T47D (cell line): ENCODE measurements at places on chromosomes 2 and 18.
A peak's percentile ranks its signal among the peaks of the same experiment; 100 is the strongest.

- no peak for DNase-seq
Observed at GRCh38 chr2:18610651-18611050, 21.3 kb upstream of the NT5C1B start.

DNA sequence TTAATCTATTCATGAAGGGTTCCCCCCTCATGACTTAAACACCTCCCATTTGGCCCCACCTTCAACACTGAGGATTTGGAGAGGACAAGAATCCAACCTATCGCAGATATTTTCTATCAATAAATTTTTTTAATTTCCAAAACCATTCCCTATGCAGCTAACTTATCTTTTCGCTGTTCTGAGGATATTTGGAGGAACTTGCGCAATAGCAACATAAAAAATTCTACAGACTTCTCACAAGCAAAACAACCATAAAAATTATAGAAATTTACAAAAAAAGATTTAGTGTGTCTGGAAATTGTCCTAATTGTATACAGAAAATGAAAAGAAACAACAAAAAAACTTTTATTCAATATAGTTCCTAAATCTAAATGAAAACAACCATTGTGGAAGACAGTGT lies 1472.7 kb upstream of the ZEB2 start:
- DNase-seq: no peak

GRCh38 chr2:236703373-236703709 lies 133.7 kb downstream of the ACKR3 start:
- peak; percentile 7 for DNase-seq

DNA sequence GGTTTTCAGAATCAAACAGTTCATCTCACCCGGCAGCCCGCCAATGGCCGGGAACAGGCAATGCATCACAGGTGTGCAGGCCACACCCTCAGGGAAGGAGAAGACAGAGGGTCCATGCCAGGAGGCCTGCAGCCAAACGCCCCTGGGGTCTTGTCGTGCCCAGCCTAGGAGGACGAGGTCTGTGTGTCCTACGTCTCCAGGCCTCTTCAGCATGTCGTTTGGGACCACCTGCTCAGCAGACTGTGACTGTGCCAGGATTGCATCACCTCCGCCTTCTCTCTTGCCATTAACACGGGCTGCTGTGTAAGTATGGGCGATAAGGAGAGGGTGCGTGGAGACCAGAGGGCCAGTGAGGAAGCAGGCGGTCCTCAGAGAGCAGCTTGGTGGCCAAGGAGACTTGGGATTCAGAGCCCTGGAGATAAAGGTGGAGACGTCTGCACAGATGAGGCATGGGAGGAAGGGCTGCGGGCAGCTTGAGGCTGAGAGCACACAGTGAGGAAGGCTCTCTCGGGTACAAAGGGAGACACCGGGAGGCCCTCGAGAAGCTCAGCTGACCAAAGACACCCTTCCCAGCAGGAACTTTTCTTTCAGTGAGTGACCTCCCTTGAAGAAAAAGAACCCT lies 37.4 kb upstream of the KLHL29 start:
- DNase-seq: no peak

GRCh38 chr18:6891788-6892187 lies 162.3 kb downstream of the ARHGAP28 start:
- no peak for DNase-seq

DNA sequence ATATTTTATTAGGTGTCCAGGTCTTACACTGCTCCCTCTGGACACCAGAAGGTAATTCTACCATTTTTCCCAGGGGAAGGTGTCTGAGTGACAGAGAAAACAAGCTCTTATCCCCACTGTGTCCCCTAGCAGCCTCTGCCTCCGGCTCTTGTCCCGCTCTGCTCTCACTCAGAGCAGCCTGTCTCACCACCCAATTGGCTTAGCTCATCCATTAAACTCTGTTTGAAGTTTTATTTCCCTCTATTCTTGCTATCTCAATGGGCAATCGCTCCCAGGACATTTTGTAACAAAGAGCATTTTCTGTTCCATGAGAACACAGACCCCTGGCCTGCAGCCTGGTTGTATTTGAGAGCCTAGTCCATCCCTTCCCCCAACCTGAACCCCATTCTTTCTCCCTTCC lies 90.6 kb upstream of the LDAH start:
- no peak for DNase-seq

- DNase-seq: no peak
Observed at GRCh38 chr2:112836695-112837117, at the start of gene IL1B. IL1B (minus strand) TSS chr2:112836779; CDS start chr2:112836229, 550 bp downstream.

- DNase-seq: no peak
Observed at GRCh38 chr2:136441979-136442714, 323.2 kb upstream of the THSD7B start.

DNA sequence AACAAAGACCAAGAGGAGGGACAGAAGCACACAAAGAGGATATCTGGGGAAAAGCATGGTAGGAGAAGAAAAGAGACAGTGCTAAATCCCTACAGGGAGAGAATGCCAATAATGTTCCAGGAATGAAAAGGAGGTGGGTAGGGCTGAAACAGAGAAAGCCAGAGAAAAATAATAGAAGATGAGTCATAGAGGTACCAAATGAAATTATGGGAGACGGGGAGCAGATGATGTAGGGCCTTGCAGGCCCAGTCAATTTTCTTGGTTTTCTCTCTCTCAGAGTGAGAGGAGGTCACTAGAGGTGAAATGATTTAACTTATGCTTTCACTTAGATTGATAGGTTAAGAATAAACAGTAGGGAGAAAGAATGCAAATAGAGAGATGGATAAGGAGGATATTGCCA lies 61.5 kb downstream of the RPRM start:
- no peak for DNase-seq

- DNase-seq: no peak
Observed at GRCh38 chr2:95075440-95076132, 46.0 kb downstream of the MRPS5 start.
